ENCODE measurements at places on chromosomes 6 and 20. TPM values are rescaled to one million over a fixed set of nuclear protein-coding genes. Genes with fewer than 3 reads are reported as not detected.

- no peak for DNase-seq
Observed at GRCh38 chr20:58169450-58169849, 59.0 kb downstream of the ANKRD60 start.

GRCh38 chr6:158999154-158999665, 792 bp downstream of the RSPH3 start:
- DNase-seq, result no peak

GRCh38 chr6:45640081-45640491, 262.4 kb upstream of the SUPT3H start:
- no peak for DNase-seq

GRCh38 chr6:156658186-156658965, 118.8 kb upstream of the ARID1B start:
- no peak for DNase-seq

Gene MAP7
- total RNA-seq, result 42.4 TPM

Gene ZCCHC3
- total RNA-seq, result 36.8 TPM
